Stimulated activated CD8-positive, alpha-beta memory T cell treated with anti-CD3 and anti-CD28 coated beads, Interleukin-4, amount 100 ng/mL, for 1 hour (primary cell): ENCODE measurements at places on chromosomes 1 and 21.

GRCh38 chr1:43358121-43358745 is 548 bp upstream of the CDC20 start:
- DNase-seq: no peak

- no peak for DNase-seq
Observed at GRCh38 chr1:229001467-229002011, 266.3 kb downstream of the RHOU start.

- DNase-seq: no peak
Observed at GRCh38 chr1:221089273-221089672, 210.0 kb downstream of the HLX start.

DNA sequence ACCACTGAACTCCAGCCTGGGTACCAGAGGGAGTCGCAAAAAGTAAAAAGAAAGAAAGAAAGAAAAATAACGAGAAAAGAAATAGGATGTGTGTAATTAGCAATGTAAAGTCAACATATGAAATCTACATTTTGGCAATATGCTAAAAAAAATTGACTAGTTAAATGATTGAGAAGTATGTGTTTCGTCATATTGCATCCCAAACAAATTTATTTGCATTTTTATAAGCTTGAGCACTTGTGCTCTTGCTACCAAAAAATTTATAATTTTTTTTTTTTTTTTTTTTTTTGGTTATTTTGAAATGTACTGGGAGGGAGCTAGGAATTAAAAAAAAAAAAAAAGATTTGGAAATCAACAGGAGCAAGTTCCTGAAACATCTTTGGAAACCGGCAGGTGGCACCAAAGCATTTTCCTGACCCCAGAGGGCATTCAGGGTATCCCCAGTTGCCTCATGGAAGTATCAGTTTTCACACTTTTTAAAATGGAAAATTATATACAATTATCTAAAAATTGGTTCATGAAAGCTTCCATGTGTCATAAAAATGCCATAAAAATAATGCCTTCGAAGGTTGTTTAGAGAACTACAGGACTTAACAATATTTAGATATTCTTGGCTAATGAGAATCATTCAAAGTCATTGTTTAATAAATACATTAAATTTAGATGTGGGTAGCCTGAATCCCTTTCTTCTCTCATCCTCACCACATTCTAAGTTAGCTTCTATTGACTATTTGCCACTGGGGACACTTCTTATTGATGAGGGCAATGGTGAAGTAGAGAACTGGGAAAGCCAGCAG is 4.8 kb upstream of the HEATR1 start:
- DNase-seq: no peak

DNA sequence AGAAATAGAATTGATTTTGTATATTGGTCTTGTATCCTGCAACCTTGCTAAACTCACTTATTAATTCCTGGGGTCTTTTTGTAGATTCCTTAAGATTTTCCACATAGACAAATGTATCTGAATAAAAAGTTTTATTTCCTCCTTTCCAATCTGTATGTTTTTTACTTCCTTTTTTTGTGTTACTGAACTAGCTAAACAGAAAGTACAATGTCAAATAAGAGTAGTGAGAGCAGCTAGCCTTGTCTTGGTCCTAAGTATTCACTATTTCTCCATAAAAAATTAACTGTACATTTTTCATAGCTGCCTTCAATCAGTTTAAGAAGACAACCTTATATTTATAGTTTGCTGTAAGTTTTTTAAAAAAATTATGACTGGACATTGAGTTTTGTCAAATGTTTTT is 74.9 kb downstream of the FASLG start:
- no peak for DNase-seq

GRCh38 chr1:2821373-2821955 is 20.0 kb upstream of the TTC34 start:
- no peak for DNase-seq

GRCh38 chr21:43209575-43210453 is 41.0 kb downstream of the CRYAA start:
- DNase-seq: no peak

DNA sequence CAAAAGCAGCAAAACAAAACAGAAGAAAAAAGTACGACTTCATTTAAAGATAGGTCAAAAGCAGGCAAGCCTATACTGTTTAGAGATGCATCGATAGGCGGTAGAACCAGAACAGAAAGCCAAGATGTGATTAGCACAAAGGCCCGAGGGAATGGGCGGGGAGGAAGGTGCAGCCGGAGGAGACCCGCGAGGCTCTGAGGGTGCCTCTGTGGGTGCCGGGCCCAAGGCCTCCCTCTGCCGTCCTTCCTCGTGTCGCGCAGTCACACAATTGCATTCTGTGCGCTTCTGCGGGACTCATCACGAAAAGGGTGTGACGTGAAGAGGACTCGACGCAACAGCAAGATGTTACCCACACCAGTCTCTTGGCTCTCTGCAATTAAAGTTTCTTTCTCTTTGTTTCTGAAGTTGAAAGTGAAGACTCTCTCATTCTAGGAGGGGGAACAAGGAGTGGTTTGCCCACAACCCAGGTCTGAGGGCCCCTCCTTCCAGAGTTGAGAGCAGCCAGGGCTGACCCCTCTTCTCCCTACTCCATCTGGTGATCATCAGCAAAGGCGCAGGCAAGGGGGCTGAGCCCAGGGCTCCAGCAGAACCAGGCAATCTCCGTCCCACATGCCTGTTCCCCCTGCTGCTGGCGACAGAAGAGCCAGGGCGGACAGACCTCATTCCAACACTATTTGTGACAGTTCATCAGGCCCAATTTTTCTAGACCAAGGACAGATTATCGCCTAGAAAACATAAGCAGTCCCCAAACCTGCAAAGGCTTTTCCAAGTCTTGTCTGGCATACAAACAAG is 41.0 kb downstream of the NPHP4 start:
- no peak for DNase-seq

GRCh38 chr1:177383715-177384114 is 213.0 kb downstream of the BRINP2 start:
- no peak for DNase-seq

GRCh38 chr1:99176753-99177152 is 87.5 kb upstream of the PLPPR4 start:
- no peak for DNase-seq

- no peak for DNase-seq
Observed at GRCh38 chr1:228927946-228928898, 192.9 kb downstream of the RHOU start.

DNA sequence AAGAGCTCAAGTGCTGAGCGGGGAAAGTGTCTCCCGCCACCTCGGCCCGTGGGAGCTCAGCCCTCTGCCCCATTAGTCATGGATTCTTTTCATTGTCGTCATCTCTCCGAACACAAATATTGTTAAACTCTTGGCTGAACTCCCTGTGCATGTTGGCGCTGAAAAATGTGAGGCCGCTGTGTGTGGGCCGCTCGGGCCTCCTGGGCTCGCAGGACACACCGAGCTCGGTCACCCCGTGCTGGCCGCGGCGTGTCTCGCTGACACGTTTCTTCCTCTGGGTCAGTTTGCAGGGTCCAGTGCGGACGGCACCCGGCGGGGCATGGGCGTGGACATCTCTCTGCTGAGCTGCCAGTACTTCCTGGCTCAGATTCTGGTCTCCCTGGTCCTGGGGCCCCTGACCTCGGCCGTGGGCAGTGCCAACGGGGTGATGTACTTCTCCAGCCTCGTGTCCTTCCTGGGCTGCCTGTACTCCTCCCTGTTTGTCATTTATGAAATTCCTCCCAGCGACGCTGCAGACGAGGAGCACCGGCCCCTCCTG is 25.6 kb downstream of the SLC45A1 start:
- no peak for DNase-seq

DNA sequence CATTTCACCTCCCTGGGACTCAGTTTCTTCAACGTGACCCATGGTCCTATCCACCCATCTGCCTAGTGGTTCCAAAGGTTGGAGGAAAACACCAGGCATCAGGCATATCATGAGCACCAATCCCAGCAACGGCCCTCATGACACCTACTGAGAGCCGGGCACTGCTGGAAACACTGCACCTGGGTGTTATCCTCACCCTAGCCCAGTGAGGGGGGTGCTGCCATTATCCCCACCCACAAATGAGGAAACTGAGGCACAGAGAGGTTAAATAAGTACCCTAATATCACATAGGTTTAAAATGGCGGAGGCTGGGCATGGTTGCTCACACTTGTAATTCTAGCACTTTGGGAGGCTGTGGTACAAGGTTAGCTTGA is 206.9 kb downstream of the MATN1 start:
- DNase-seq: no peak

DNA sequence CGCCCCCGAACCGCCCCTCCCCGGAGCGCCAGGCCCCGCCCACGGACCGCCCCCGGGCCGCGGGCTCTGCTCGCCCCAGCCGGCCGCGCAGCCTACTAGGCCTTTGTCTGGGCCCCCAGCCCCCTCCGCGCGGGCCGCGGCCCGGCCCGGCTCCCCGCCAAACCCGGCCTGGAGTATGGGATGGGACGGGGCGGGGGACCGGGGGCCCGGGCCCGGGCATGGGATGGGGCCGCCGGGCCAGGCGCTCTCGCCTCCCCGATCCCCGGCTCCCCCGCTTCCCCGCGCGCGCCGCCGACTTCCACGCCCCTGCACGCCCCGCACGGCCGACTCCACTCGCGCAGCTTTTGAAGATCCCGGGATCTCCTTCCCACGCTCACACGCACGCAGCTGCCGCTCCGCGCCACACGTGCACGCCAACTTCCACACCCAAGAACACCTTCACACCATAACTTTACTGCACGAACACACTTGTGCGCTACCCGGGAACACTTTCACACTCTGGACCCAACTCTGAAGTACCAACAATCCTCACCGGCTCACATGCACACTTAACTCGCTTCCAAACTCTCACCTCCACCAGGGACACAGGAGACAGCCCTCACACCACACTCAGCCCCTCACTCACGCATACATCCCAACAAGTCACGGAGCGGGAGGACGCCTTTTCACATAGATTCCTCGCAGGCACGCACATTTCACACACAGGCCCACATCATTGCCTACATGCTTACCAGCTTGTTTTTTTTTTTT is 437 bp upstream of the HSPG2 start:
- DNase-seq: peak; percentile 35
